ENCODE measurements at places on chromosomes 4 and X.
A peak's percentile ranks its signal among the peaks of the same experiment; 100 is the strongest.

GRCh38 chr4:184248216-184248615 lies 30.5 kb upstream of the ENPP6 start:
- no peak for DNase-seq

DNA sequence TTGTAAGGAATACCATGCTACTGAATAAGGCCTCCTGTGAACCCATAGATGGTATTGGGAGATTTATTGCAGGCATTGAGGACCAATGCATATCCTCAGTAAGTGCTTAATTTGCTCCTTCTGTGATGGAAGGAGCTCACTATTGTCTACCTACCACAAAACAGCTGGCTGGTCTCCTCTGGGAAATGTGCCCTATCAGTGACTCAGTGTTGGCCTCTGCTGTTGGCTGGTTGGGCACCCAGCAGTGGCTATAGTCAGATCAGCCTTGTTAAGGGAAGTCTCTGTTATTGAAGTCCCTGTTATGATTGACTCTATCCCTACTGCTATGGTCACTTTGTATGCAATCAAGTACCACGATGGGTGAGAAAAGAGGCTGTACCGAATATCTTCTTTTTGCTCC lies 27.5 kb upstream of the OTUD4 start:
- no peak for DNase-seq

- no peak for DNase-seq
Measured at GRCh38 chrX:48956728-48957414, 536 bp downstream of the OTUD5 start.

DNA sequence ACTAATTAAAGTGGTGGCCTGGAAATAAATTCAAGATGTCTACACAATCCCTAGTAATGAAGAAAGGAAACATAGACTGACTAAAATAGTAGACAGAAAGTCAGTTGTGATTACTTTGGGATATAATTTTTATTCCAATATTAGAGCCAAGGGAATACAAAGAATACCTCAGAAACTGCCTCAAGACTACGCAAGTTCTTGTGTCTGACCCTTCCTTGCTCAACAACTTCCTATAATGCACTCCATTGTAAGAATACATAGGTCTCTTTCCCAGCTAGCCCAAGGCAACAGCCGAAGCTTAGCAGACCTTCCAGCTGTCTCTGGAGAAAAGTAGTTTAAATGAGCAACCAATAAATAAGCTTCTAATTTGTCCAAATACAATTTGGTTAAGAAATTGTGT lies 315.9 kb downstream of the IQCM start:
- no peak for DNase-seq

- no peak for DNase-seq
Measured at GRCh38 chr4:145130788-145131399, 32.8 kb downstream of the ABCE1 start.

DNA sequence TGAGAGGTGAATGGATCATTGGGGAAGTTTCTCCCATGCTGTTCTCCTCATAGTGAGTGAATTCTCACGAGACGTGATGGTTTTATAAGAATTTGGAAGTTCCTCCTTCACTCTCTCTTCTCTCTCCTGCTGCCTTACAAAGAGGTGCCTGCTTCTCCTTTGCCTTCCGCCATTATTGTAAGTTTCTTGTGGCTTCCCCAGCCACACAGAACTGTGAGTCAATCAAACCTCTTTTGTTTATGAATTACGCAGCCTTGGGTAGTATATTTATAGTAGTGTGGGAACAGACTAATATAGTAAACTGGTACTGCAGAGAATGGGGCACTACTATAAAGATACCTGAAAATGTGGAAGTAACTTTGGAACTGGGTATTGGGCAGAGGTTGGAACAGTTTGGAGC lies 7.8 kb upstream of the CTAG2 start:
- DNase-seq: no peak

DNA sequence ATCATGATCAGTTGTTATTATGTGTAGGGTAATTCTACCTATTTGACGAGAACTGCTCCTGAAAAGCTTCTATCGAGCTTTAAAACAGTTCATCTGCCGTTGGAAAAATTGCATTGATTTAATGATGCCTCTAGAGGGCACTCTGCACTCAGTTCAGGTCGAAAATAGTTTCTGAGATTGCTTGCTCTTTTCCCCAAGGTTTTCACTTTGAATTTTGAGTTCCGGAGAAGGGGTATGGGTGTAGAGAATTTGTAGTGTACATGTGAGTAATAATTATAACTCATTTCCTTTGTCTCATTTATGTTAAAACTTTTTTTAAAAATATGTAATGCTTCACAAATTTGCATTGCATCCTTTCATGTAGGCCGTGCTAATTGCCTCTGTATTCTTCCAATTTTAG lies 28.4 kb upstream of the TNIP3 start:
- DNase-seq: peak; percentile 68

GRCh38 chr4:1871471-1872021 lies 353 bp downstream of the NSD2 start:
- DNase-seq: no peak

DNA sequence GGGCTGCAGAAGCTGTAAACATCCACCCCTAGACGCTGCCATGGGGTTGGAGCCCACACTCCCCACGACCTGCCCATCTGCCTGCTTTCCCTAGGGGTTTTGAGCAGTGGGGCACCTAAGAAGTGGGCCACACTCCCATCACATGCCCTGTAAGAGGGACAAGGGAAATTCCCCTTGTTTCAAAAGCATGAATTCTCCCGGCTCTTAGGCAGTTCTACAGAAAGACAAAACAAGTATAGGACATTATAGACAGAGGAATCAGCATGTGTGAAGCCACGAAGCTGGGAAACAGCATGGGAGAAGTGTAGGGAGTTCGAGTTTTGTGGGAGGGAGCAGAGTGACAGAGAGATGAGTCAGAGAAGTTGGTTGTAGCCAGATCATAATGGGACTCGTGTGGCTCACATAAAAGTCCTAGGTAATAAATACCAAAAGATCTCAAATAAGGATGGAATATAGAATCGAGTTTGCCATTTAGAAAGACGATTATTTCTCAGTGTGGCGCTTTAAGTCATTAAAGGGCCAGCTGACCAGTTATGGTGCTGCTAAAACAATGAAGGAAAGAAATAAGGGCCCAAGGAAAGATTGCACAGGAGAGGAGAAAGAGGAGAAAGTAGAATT lies 23.9 kb downstream of the APOO start:
- DNase-seq: no peak

GRCh38 chr4:7582313-7583097 lies 147.8 kb upstream of the PSAPL1 start:
- no peak for DNase-seq

DNA sequence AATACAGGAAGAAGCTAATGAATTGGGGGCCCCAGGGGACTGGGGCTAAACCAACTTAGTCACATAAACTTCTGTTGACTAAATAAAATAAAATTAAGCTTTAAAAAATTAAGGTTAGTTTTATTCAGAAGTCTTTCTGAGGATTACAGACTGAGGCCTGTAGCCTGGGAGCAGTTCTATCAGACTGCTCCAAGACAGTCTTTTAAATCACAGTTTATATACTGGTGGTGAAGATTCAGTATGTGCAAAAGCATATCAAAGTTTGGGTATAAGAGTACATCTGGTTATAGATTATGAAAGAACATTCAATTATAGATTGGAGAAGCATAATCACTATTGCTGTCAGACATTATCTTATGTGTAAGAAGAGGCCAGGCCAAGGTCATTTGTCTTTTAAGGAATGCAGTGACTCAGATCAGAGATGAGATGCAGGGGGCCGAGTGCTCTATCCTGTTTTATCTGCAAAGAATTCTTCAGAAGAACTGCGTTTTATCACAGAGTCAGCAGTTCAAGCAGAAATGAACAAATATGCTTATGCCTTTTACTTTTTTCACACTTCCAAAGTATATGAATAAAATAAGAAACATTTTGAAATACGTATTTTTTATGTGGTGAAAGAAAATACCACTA lies 109.4 kb downstream of the PDHA2 start:
- DNase-seq: no peak

DNA sequence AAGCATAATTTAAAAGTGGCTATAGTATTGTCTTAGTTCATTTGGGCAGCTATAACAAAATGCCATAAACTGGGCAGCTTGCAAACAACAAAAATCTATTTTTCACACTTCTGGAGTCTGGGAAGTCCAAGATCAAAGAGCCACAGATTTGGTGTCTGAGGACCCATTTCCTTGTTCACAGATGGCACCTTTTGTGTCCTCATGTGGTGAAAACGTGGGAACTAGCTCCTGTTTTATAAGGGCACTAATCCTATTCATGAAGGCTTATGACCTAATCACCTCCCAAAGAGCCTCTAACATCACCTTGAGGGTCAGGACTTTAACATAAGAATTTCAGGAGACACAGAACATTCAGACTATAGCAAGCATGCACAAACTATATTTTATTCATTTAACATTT lies 126.5 kb upstream of the WDFY3 start:
- no peak for DNase-seq
